ENCODE measurements at places on chromosomes 2 and 18.
A peak's percentile ranks its signal among the peaks of the same experiment; 100 is the strongest.

GRCh38 chr2:192195548-192196418, 1.1 kb upstream of the TMEFF2 start:
- DNase-seq = peak; percentile 17

GRCh38 chr2:1483551-1483950, 70.3 kb downstream of the TPO start:
- DNase-seq = no peak

- no peak for DNase-seq
Observed at GRCh38 chr2:145546091-145546490, 1026.2 kb upstream of the ZEB2 start.

DNA sequence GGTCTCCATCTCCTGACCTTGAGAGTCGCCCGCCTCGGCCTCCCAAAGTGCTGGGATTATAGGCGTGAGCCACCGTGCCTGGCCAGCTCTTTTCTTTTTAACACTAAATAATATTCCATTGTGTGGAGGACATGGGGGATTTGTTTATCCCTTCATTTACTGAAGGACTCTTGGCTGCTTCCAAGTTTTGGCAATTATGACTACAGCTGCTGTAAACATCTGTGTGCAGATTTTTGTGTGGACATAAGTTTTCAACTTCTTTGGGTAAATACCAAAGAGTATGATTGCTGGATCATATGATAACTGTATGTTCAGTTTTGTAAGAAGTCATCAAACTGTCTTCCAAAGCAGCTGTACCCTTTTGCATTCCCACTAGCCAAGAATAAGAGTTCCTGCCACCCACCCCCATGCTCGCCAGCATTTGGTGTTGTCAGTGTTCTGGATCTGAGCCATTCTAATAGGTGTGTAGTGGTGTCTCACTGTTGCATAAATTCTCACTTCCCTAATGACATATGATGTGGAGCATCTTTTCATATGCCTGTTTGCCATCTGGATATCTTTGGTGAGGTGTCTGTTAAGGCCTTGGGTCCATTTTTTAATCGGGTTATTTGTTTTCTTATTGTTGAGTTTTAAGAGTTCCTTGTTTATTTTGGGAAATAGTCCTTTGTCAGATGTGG, 52.2 kb downstream of the TNFRSF11A start:
- DNase-seq = no peak

DNA sequence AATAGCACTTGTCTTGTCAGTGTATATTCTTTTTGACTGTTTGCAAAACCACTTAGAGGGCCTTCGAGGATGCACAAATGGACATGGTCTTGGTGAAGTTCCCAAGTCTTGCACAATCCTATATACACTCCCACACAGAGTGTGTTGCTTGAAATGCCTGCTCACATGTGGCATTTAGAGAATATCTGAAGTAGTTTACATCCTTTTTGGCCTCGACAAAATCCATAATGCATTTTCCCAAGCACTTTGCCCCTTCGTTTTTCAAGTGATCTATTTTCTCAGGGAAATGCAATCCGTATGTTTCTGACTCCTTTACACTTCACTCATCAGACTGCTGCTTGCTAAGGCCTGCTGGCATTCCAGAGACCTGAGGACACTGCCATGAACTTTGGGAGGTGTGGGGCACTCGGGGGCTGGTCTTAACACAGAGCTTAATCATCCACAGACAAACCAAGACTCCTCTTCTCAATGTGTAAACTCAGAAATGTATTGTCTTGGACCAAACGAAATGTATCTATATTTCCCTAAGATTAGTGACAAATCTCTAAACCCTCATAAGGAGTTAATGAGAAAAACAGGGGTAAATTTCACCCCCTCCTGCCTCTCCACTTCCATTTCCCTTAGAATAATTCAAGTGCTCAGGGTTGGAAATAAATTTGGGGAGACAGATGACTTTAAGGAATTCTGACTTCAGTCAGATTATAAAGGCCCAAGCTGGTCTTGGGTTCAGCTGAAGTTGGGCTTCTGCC, 219.3 kb upstream of the APCDD1 start:
- peak; percentile 79 for DNase-seq

GRCh38 chr2:157349949-157350515, 24.4 kb upstream of the ERMN start:
- peak; percentile 61 for DNase-seq

GRCh38 chr2:195533771-195534642, 123.0 kb upstream of the SLC39A10 start:
- DNase-seq = peak; percentile 89

GRCh38 chr2:164554487-164554886, 66.8 kb downstream of the GRB14 start:
- DNase-seq = no peak

DNA sequence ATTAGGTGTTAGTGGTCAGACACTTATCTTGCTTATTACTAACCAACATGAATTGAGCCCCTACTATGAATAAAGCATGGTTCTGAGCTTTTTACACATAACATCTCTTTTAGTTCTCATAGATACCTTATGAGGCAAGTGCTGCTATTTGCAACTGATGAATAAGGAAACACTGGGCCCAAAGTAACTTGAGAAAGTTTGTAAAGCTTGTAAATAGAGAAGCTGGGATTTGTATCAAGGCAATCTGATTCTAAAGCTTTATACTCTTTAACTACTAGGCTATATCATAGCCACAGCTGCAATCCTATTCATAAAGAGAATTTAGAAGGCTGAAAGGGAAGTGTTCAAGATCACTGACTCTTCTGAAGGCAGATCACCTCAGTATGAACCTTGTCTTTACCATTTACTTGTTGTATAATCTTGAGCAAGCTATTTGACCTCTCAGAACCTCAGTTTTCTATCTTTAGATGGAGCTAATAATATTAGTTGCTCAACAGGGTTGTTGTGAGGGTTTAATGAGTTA, 60.4 kb downstream of the ABCB11 start:
- no peak for DNase-seq

- DNase-seq = no peak
Observed at GRCh38 chr2:237615631-237616249, 11.6 kb upstream of the LRRFIP1 start.

DNA sequence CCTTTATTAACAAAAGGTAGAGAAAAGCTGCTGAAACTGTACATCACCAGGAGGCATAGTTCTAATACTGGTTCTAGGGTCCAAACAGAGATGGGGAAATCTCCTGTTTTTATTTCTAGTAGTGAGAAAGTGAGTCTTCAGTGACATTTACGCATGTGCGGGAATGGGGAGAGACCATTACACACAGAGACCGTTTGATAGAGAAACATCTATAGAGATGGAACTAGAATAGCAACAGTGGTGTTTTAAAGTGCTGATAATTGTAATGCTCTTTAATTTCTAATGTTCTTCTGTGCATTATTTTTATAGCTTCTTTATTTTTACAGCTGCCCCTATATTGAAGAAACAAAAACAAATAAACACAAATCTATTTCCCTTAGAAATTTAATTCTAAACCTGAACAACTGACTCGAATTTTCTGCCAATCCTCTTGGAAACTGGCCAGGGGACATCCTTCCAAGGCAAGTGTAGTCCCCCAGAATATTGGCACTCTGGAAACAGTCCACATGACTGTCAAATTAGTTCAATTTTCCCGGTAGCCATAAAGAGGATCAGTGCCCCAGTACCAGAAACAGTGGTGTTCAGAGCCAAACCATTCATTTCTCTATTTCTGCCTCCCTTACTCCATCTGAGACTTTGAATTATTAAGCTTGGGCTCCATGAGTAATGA, 260.9 kb downstream of the ICOS start:
- no peak for DNase-seq

DNA sequence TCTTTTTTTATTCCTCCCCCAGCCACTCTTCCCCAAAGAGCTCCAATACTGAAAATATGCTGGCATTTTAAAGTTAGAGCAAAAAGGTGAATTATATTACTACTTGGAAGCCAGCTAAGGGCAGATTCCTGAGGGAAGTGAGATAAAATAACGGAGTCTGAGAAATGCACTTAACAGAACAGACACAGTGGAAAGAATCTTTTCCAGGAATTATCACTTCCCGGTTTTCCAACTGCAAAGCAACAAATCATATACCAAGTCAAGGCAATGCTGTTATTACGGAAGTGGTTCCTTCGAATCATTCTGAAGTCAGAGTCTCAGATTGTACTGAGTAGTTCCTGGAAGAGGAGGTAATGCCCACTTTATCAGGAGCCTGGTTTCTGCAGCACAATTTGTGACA, 435.0 kb upstream of the SPRED2 start:
- no peak for DNase-seq

- DNase-seq = no peak
Observed at GRCh38 chr18:6493194-6493593, 78.5 kb upstream of the L3MBTL4 start.

DNA sequence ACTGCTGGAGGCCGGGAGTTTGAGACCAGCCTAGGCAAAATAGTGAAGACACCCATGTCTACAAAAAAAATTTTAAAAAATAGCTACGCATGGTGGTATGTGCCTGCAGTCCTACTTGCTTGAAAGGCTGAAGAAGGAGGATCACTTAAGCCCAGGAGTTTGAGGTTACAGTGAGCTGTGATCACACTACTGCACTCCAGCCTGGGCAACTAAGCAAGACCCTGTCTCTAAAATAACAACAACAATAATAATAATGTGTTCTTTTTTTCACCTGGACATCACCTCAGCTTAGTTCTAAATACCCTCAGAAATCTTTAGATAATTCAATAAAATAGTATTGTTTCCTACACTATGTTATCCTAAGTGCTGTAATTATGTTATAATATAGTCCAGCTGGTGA, 397.1 kb upstream of the ZNF804A start:
- DNase-seq = no peak

DNA sequence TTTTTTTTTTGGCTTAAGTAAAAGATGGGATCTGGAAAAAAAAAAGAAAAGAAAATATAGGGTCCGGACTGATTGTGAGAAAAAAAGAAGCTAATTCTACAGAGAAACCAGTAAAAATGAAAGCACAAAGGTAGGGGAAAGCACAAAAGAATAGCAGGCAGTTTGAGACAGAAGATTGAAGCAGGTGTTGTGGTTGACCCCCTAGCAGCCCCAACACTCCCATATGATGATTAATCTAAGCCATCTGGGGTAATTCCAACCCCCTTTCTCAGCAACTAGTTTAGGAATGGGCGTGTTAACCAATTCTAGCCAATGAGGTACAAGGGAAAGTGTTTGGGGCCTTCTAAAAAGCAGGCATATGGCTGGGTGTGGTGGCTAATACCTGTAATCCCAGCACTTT, 77.0 kb downstream of the MBD2 start:
- DNase-seq = no peak

- peak; percentile 98 for DNase-seq
Observed at GRCh38 chr2:43075054-43075593, 151.3 kb downstream of the ZFP36L2 start.

- DNase-seq = no peak
Observed at GRCh38 chr2:205744074-205744591, 61.8 kb downstream of the NRP2 start.

DNA sequence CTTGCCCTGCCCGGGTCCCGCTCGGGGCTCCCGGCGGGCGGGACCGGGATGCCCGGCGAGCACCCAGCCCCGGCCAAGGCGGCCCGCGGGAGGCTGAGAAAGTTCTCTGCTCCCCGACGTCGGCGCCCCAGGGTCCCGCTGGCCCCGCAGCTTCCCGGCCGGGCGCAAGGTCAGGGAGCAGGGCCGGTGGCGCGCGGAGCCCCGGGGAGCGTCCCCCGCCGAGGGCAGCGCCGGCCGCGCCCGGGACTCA, 331 bp downstream of the SERPINE2 start:
- no peak for DNase-seq

GRCh38 chr18:66566616-66567015, 37.3 kb downstream of the CDH19 start:
- no peak for DNase-seq

DNA sequence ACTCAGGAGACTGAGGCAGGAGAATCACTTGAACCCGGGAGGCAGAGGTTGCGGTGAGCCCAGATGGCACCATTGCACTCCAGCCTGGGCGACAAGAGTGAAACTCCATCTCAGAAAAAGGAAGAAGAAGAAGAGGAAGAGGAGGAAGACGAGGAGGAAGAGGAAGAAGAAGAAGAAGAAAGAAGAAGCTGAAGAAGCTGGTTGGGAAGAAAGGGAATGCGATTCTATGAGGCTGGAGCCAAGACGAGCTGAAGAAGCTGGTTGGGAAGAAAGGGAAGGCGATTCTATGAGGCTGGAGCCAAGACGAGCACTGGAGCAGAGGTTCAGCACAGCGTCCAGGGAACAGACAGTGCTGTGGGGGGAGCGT, 30.3 kb upstream of the TAF1B start:
- DNase-seq = no peak

DNA sequence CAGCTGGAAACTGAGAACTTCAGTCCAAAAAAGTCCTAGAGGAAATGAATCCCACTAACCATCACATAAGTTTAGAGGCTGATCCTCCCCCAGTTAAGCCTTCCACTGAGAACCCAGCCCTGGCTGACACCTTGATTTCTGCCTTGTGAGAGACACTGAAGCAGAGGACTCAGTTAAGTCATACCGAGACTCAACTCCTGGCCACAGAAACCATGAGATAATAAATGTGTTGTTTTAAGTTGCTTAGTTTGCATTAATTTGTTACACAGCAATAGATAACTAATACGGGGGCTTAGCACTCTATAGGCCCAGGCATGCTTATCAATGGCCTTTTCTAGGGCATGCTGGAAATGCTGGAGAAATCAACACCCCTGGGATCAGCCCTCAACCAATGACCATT, 3.4 kb upstream of the ADD2 start:
- no peak for DNase-seq

- peak; percentile 60 for DNase-seq
Observed at GRCh38 chr2:28449488-28450395, 46.1 kb upstream of the PLB1 start.

- DNase-seq = peak; percentile 57
Observed at GRCh38 chr2:216777637-216778273, 82.1 kb downstream of the TNP1 start.

GRCh38 chr18:767084-767882, 44.8 kb downstream of the YES1 start:
- DNase-seq = no peak

GRCh38 chr2:30509716-30510115, 62.7 kb downstream of the LCLAT1 start:
- DNase-seq = no peak

DNA sequence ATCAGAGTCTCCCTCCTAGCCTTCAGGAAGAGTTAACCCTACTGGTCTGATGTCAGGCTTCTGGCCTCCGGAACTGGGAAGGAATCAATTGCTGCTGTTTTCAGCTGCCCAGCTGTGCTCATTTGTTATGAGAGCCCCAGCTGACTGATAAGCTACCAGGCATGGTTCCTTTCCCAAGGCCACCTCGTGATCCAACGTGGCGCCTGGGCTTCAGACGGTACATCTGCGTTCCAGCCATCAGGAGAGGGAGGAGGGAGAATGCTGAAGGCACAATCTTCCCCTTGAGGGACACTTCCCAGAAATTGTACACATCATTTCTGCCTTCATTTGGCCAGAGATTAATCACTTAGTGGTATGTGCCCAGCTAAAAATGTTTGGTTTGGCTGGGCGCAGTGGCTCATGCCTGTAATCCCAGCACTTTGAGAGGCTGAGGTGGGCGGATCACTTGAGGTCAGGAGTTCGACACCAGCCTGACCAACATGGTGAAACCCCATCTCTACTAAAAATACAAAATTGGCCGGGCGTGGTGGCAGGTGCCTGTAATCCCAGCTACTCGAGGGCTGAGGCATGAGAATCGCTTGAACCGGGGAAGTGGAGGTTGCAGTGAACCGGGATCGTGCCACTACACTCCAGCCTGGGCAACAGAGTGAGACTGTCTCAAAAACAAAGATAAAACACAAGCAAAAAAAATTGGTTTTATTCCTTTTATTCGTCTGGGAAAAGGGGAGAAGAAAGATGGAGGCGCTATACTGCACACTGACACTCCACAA, 10.5 kb upstream of the ARMC9 start:
- DNase-seq = peak; percentile 37

- no peak for DNase-seq
Observed at GRCh38 chr2:11017921-11018320, 106.2 kb downstream of the KCNF1 start.

Data from fibroblast of skin of right quadriceps (primary cell).